Parietal lobe (tissue), 2 donors: ENCODE measurements at places on chromosomes 11 and 22. TPM values are rescaled to one million over a fixed set of nuclear protein-coding genes. Genes with fewer than 3 reads are reported as not detected.

The SMC1B gene
- not detected for total RNA-seq

The DEFB131B gene
- not detected for total RNA-seq

The OR52H1 gene
- total RNA-seq = 3.8 TPM

The NAALADL1 gene
- 2.2 TPM for total RNA-seq

The CCDC188 gene
- total RNA-seq = 1.3 TPM

The NRIP3 gene
- total RNA-seq = 8.8 TPM

The SSTR3 gene
- total RNA-seq = 0.31 TPM

The CFAP300 gene
- 2.5 TPM for total RNA-seq

The MALAT1 gene
- 25,265 TPM for total RNA-seq

The HEPHL1 gene
- not detected for total RNA-seq

The RAB36 gene
- total RNA-seq = 7.5 TPM

The CALCA gene
- total RNA-seq = not detected

The DMC1 gene
- 4.1 TPM for total RNA-seq

The C11orf98 gene
- 19.7 TPM for total RNA-seq

The BIRC3 gene
- total RNA-seq = 0.63 TPM

The HDHD5 gene
- total RNA-seq = 31.6 TPM

The SLC22A6 gene
- total RNA-seq = 1.3 TPM

The MRGPRX3 gene
- total RNA-seq = not detected

The ASRGL1 gene
- total RNA-seq = 52.9 TPM

The SCUBE1 gene
- total RNA-seq = 59.8 TPM

The C22orf31 gene
- total RNA-seq = not detected

The GAB4 gene
- not detected for total RNA-seq

The GNG3 gene
- 28.8 TPM for total RNA-seq

The GUCY1A2 gene
- 186 TPM for total RNA-seq

The CLCF1 gene
- 0.31 TPM for total RNA-seq

The OR5I1 gene
- total RNA-seq = not detected

The VSIG10L2 gene
- total RNA-seq = not detected

The CCDC87 gene
- total RNA-seq = 0.63 TPM

The MMP11 gene
- 23.8 TPM for total RNA-seq

The GRAP2 gene
- total RNA-seq = 3.4 TPM

The P2RX3 gene
- total RNA-seq = not detected

The FREY1 gene
- total RNA-seq = 4.4 TPM
